Prostate gland (tissue), 2 donors: ENCODE measurements at places on chromosomes 11 and 22. TPM values are rescaled to one million over a fixed set of nuclear protein-coding genes. Genes with fewer than 3 reads are reported as not detected.

Gene GUCY1A2
- 15.3 TPM for total RNA-seq

Gene RAG1
- total RNA-seq: 0.91 TPM

Gene RTL10
- total RNA-seq: 15.7 TPM

Gene LINC01488
- total RNA-seq: not detected

Gene NAV2
- total RNA-seq: 26.6 TPM

Gene C11orf68
- total RNA-seq: 54.6 TPM

Gene MMP7
- 115 TPM for total RNA-seq

Gene PEX26
- total RNA-seq: 34.7 TPM

Gene SLC16A8
- total RNA-seq: 0.59 TPM

Gene OR10D3
- total RNA-seq: not detected

Gene GLYATL1
- total RNA-seq: 4.0 TPM

Gene RASSF10
- total RNA-seq: 3.3 TPM

Gene IL10RA
- 4.5 TPM for total RNA-seq

Gene GLYAT
- not detected for total RNA-seq

Gene DSCAML1
- total RNA-seq: 0.14 TPM

Gene PRR33
- not detected for total RNA-seq

Gene NLRP14
- total RNA-seq: 1.1 TPM

Gene OR5T3
- not detected for total RNA-seq

Gene DERL3
- 6.9 TPM for total RNA-seq

Gene SAA4
- total RNA-seq: not detected

Gene LUZP2
- 4.1 TPM for total RNA-seq

Gene NNMT
- 59.3 TPM for total RNA-seq

Gene WNT11
- 9.3 TPM for total RNA-seq

Gene KIRREL3
- total RNA-seq: not detected

Gene CEND1
- 1.6 TPM for total RNA-seq

Gene HBG2
- not detected for total RNA-seq

Gene KDM2A
- 50.3 TPM for total RNA-seq

Gene MFRP
- not detected for total RNA-seq

Gene CHRM1
- total RNA-seq: 38.1 TPM

Gene ARFGAP3
- total RNA-seq: 127 TPM

Gene ADAMTS8
- total RNA-seq: 0.82 TPM
